ENCODE measurements at places on chromosomes 4 and X.

GRCh38 chrX:18543738-18544137, 118.3 kb downstream of the CDKL5 start:
- no peak for DNase-seq

- no peak for DNase-seq
Observed at GRCh38 chr4:158996669-158997074, 106.2 kb upstream of the RAPGEF2 start.

DNA sequence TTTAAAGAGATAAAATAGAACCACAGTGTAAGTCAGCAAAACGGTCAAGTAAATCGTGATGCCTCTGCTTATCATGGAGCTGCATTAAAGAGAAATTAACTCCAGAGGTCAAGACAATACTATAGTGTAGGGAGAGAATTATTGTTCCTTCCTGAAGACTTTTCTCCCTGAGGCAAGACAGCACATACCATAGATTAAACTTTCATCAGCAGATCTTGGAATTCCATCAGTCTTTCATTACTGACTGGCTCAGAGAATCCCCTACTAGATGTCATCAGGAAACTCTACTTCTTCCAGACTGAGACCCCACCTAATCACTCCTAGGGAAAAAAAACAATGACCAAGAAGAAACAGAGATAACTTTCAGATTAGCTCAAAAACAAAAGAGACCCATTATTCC, 131.3 kb downstream of the NSUN7 start:
- no peak for DNase-seq

DNA sequence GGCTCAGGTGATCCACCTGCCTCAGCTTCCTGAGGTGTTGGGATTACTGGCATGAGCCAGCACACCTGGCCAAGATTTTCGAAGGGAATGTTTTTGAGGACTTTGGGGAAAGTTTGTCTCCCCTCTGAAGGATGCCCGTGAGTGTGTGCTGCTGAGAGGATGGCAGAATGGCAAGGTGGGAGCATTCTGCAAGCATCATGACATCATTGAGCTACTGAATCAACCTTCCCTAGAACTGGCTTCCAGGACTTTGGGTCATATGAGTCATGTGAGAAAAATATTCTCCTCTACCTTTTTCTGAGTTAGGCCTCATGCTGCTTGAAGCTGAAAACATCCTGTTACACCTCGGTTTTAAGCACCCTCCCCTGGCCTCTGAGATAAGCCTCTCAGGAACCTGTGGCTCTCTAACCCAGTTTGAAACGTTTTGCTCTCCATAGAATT, 31.0 kb downstream of the TMEM131L start:
- DNase-seq = no peak

DNA sequence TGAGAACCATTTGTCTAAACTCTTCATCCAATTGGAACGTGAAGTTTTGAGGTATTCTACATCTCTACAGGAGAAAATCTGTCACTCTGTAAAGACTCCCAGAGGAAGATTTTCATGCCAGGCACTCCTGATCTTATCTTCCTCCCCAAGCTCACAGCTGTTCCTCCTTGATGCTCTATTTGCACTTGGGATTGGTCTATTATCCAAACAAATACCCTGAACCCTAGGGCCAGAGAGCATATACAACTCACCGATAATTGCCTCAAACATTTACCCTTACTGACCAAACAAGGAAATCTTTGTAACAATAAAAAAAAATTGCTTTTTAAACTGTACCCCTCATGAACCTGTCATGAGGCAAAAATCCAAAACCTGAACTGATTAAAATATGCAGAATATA, 372.7 kb downstream of the SH2D1A start:
- no peak for DNase-seq

DNA sequence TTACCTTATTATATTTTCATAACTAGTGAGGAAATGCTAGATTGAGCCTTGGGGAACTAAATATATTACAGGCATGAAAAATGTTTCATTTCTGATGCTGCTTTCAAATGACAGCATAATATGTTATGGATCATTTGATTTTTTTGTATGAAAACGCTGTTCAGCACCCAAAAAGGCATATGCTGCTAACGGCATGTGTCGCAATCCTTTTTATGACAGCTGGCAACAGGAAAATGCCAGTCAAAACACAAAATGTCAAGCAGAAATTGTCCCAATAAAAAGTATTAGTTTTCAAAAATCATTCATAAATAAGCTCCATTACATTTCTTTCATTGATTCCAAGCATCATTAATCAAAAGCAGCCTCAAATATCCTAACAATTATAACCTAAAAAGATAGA, 1244.5 kb downstream of the PCDH7 start:
- DNase-seq = no peak

- peak; percentile 38 for DNase-seq
Observed at GRCh38 chrX:154443992-154444754, at the start of gene FAM50A. Gene FAM50A, plus strand, starts transcription at chrX:154444141. Its CDS starts 95 bp downstream, at chrX:154444236.

GRCh38 chr4:29277381-29277780, 1442.8 kb upstream of the PCDH7 start:
- DNase-seq = no peak

DNA sequence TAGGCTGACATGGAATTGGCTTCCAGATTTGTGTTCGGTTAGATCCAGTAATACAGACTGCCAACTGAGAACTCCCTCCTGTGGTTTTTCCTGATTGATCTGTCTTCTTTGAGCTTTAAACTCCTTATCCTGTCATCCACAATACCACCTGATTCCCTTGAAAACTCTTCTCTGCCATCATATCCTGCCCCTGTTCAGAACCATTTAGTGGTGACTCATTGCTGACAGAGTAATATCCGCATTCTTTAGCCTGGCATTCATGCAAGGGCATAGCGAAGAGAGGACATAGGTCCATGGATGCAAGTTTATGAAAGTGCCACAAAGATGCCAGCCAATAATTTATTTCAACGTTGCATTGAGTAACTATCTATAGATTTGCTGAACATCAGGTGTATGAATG, 76.6 kb downstream of the ITIH6 start:
- no peak for DNase-seq

DNA sequence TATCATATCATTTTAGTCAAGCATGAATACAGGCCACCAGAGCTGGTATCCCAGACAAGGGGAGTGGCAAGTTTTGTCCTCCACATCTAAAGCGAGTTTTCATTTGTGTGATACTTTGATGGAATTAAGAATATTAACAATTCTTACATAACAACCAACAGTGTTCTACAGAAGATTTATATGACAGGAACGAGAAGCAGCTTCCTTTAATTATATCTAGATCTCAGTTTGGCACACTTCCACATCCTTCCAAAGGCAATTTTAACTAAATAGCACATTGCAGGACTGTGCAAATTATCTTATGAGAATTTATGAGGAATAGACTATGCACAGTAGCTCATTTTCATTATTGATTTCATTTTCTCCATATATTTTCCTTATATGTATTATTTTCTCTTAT, 121.2 kb upstream of the GUCY1A1 start:
- no peak for DNase-seq

DNA sequence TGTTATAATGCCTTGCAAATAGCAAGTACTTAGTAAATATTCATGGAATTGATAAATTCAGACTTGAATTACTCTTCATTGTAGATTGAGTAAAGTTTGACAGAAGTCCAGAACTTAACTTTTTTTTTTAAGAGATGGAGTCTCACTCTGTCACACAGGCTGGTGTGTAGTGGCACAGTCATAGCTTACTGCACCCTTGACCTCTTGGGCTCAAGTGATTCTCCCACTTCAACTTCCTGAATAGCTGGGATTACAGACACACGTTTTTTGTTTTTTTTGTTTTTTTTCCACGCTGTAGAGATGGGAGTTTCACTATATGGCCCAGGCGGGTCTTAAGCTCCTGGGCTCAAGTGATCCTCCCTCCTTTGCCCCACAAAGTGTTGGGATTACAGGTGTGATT, 32.1 kb downstream of the UBE2K start:
- no peak for DNase-seq

- no peak for DNase-seq
Observed at GRCh38 chr4:55297346-55297745, 48.7 kb upstream of the SRD5A3 start.

GRCh38 chrX:17456526-17456925, 81.5 kb downstream of the NHS start:
- DNase-seq = no peak

GRCh38 chr4:189202182-189202868, 738.3 kb upstream of the FRG1 start:
- no peak for DNase-seq

- DNase-seq = no peak
Observed at GRCh38 chr4:56958111-56958517, 19.3 kb downstream of the NOA1 start.

GRCh38 chr4:4333265-4333706, 43.2 kb downstream of the ZBTB49 start:
- DNase-seq = no peak

- no peak for DNase-seq
Observed at GRCh38 chrX:103063918-103064434, at the start of gene BEX1. Gene BEX1, minus strand, starts transcription at chrX:103064171. Its CDS starts 897 bp downstream, at chrX:103063274.

DNA sequence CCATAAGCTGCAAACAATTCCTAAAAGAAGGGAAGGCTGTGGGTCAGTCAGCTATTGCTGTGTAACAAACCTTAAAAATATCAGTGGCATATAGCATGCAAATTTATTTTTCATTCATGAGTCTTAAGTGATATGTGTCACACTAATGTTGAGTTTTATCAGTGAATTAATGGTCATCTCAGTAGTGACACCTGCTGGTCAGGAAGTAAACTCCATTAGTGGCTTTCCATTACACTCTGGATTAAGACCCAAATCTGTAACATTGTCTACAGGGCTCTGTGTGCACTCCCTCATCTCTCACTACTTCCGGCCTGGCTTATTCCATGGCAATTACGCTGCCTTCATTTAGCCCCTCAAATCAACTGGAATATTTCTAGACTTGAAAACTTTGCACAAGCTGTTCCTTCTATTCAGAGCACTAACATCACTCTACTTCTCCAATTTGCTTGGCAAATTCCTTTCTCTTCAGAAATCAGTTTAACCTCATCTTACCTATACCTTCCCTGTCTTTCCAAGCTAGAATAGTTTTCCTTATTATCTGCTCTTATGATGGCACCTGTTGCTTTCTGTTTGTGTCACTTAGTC, 217.3 kb upstream of the TAPT1 start:
- no peak for DNase-seq

DNA sequence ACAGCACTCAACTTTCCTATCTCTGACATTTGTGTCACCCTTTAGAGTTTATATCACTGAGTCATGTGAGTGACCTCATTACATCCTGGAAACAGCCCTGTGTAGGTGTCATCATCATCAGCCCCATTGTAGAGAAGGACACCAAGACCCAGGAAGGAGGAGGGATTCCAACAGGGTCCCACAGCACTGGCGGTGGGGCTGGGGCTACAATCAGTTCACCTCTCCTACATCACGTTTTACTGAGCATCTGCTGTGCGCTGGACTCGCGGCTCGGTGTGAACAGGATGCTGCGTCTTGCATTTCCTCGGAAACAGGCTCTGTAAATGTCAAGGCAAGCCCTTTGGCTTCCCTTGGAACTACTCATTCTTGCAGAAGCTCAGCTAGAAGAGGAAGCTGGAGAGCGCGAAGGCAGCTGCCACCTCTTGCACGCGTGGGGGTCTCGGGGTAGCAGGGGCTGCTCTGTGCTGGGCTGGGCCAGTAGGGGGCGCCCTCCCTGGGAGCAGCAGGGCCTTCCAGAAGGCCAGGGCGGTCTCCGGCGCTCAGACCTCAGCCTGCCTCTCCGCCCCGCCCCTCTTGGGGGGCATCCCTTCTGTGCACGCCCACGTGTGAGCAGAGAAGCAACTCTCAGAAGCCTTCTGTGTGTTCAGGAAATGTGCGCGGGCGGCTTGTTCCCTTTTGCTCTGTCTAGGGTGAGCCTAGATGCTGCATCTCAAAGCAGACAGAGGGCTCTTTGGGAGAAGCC, 29.0 kb downstream of the REELD1 start:
- peak; percentile 12 for DNase-seq

- DNase-seq = no peak
Observed at GRCh38 chr4:32251926-32252325, 1531.8 kb downstream of the PCDH7 start.

- no peak for DNase-seq
Observed at GRCh38 chr4:153728660-153729059, 31.2 kb downstream of the RNF175 start.

DNA sequence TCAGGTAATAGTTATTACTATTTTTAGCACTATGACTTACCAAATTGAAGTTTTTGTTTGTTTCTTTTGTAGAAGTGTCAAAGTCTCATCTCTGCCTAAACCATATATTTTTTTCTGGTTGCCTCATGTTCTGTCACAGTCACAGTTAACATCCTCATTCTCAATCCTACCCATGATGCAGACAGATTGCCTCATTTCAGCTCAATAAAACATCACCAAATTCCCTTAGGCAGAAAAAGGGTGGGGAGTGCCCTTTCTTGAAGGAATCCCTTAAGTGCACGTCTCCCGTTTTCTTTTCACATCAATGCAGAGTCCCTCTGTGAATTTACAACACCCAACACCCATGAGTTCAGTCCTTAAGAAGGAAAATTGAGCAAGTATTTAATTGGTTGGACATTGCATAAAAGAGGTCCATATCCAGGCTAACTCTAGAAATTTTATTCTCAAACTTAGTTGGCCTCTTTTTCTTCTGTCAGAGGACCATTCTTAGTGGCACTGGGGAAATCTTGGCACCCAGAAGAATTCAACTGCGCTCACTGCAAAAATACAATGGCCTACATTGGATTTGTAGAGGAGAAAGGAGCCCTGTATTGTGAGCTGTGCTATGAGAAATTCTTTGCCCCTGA, 103.7 kb upstream of the BMPR1B start:
- DNase-seq = no peak

DNA sequence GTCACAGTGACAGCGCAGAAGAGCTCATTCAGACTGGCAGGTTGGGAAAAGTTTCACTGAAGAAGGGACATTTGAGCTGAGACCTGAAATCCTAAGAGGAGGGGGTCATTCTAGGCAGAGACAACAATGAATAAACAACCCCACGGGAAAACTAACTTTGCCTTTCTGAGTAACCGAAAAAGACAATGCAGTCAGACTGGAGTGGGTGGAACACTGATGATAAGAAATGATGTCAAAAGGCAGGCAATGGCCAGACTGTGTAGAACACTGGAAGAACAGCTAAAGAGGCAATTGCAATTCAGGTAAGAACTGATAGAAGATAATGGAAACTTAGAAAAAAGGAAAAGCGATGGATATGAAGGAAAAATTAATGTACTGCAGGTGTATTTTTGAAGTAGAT, 73.8 kb downstream of the CHIC2 start:
- DNase-seq = no peak

DNA sequence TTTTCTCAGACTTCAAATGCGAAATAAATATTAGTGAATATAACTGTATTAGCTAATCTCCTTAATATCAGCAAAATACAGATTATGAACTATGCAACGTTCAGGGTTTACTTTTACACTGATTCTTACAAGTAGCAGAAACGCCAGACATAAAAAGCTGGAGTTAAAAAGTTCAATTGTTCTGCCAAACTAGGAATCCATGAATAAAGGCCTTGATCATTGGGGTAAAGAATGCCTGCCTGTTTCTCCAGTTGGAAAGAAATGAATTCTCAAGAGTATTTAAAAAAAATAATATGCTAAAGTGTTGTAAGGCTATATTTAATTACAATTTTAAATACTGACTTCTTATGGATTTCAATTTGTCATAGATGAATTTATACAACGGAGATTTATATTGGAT, 612.2 kb downstream of the DMD start:
- no peak for DNase-seq

Measured in stimulated activated CD8-positive, alpha-beta memory T cell treated with anti-CD3 and anti-CD28 coated beads, Interleukin-2, amount 100 ng/mL, for 1 hour (primary cell).